ENCODE measurements at places on chromosomes 3 and 15.

DNA sequence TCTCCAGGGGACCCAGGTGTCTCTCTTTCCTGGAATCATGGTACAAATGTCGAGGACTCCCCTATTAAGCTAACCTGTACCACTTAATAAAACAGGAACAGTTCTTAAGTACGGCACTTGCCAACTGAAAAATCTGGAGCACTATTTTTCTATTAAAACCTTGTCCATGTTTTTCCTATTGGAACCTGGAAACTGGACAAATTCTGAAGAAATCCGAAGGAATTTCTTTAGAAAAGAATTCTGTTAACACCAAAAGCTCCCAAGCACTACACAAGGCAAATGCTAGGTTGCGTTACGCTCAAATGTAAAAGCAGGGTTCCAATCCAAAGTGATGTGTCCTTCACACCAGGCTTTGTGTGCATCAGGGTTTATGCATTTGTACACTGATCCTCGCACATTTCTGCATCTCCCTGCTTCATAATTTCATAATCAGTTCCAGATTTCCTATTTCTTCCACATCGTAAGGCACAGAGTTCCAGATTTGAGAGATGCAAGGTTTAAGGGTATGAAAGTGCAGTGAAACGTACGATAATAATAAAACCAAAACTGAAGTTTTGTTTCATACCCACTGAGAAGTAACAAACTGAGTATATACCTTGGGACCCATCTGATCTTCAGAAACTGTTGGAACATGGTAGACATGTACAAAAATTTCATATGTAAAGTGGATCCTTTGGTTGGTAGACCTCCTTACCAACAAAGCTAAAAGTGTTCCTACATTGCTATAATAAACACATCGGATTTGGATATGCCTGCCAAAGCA lies 132.1 kb upstream of the WNT5A start:
- H3K4me3 ChIP-seq = no peak overlapping the region
- no peaks in the 10 kb centered on the region for H3K4me1 ChIP-seq
- DNase-seq = no peak
- no peak overlapping the region for H3K27ac ChIP-seq
- no peaks in the 10 kb centered on the region for H3K36me3 ChIP-seq

DNA sequence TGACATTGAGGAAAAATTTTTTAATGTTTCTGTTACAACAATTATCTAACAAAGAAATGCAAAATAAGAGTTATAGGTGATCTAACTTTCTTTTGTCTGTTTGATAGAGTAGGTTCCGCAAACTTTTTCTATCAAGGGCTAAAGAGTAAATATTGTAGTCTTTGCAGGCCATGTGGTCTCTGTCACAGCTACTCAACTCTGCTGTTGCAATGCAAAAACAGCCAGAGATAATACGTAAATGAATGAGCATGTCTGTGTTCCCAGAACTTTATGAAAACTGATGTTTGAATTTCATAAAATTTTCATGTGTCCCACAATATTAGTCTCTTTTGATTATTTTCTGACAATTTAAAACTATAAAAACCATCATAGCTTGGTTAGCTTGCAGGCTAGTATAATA lies 73.3 kb downstream of the SLC24A1 start:
- H3K27ac ChIP-seq = no peak overlapping the region
- no peaks in the 10 kb centered on the region for H3K4me1 ChIP-seq
- H3K27me3 ChIP-seq = no peaks in the 10 kb centered on the region
- no peak for DNase-seq

DNA sequence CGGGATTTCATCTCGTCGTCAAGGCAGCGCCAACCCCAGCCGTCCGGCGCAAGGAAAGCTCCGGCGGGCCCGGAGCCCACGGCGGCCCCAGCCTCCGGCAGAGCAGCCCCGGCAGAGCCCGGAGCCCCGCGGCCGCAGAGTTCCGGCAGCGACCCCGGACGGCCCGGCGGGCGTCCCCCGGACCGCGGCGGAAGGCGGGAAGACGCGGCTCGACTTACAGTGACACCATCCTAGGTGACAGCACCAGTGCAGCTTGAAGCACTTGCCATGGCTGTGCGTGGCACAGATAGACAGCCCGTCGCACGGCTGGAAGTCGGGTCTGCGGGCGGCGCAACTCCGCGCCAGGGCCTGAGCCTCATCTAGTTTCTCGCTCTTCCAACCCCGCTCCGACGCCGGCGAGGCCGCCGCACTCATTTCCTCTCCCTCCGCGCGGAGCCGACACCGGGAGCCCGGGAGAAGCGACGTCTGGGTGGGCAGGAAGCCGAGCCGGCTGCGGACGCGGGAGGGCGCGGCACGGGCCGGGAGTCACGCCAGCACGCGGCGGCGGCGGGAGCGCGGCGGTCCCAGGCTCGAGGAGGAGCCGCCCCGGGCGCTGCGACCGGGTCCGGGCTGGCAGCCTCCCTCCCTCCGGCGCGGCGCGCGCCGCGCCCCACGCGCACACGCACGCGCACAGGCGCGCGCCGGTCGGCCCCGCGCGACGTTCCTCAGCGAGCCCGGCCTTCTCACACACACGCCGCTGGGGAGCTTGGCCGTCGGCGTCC lies at the start of gene C3orf70:
TSS of gene C3orf70 (minus strand) at position 651 of the 761 bp plus-strand sequence. CDS start at position 414, 237 bp downstream.
- H3K27me3 ChIP-seq = peaks cover 11% of the 10 kb centered on the region
- DNase-seq = no peak
- H3K27ac ChIP-seq = no peak within 1 kb of the TSS

GRCh38 chr15:68775671-68776476 lies 44.8 kb downstream of the ANP32A start:
- H3K27me3 ChIP-seq = no peaks in the 10 kb centered on the region
- peaks cover 32% of the 10 kb centered on the region for H3K36me3 ChIP-seq
- no peak overlapping the region for H3K27ac ChIP-seq
- DNase-seq = no peak
- H3K4me3 ChIP-seq = no peak overlapping the region

DNA sequence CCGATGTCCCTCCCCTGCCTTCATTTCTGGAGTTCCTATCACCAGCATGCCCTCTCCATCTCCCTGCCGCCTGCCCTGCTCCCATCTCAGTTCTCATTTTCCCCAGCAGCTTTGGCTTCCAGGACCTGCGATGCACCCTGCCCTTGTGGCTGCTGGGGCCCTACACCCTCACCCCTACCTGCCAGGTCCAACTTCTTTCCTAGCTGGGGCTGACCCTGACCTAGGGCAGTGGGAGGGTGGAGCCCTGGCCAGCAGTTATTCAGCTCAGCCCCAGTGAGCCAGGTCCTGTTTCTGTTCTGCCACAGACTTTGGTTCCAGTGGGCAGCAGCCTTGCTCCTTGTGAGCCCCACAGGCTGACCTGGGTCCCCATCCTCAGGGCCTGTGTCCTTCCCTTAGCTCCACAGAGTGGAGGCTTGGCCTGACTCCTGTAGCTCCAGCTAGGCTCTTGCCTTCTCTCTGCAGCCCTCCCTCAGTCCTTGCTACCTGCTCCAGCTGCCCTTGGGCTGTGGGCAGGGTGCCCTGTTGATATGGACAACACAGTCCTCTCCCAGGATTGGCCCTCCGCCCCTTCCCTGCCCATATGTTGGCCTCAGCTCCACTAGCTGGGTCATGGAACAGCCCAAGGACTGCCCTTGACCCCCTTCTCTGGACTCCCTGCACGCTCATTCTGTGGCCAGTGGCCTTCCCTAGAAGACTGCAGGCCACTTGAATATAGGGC lies 34.7 kb upstream of the PDE8A start:
- no peak overlapping the region for H3K4me3 ChIP-seq
- no peak overlapping the region for H3K27ac ChIP-seq
- peaks cover 2% of the 10 kb centered on the region for H3K27me3 ChIP-seq

DNA sequence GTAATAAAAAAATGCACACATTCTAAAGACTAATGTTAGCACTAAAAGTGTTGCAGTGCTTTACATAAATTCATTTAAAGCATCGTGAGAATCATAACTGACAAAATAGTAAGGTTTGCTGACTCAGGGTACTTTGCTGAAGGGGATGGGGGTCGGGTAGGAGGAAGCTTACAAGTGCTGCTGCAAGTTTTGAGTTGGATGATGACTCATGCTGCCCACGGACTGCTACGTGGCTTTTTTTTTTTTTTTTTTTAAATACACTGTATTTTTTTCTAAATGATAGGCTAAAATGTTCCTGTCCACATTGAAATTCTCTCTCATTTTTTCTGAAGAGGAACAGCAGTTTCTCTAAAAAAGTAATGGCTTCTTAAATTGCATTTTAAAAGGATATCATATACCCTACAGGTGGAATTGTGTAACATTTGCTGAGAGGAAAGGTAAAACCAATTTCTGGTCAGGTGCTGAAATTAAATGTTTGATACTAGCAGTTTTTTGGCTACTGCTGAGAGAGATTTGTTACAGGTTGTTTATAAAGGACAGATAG lies 2.2 kb downstream of the MAPK6 start:
- peak overlapping the region; percentile 91 for H3K4me3 ChIP-seq

DNA sequence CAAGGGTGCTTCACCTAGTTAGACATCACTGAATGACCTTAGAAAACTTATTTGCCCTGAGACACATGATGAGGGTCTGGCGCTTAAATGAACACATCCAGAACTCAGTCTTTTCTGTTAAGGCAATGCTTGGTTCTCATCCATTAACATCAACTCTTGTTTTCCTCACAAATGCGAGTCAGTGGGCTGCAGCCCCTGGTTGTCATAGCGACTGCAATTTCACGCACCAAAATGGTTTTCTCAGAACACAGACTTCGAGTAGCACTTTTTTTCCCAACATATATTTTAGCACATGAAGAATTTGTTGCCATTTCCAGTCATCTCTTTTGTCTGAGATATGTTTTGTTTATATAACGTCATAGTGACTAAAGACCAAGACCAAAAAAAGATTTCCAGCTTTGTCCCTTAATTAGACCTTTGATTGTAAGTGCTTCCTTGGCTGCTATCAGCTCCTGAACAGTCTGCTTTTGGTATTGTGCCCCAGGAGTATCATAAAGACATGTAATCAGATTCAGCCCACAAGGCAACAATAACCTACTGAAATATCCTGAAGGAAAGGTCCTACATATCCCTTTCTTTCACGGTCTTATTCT lies 68.5 kb downstream of the GPR176 start:
- H3K36me3 ChIP-seq = no peaks in the 10 kb centered on the region
- H3K4me1 ChIP-seq = no peaks in the 10 kb centered on the region
- H3K27ac ChIP-seq = no peak overlapping the region
- no peaks in the 10 kb centered on the region for H3K27me3 ChIP-seq
- H3K4me3 ChIP-seq = no peak overlapping the region
- DNase-seq = no peak

GRCh38 chr15:49148298-49148697 lies 7.1 kb downstream of the COPS2 start:
- DNase-seq = no peak
- H3K27me3 ChIP-seq = no peaks in the 10 kb centered on the region
- no peak overlapping the region for H3K4me3 ChIP-seq
- peaks cover 9% of the 10 kb centered on the region for H3K4me1 ChIP-seq

- DNase-seq = no peak
- H3K4me3 ChIP-seq = no peak overlapping the region
- H3K4me1 ChIP-seq = peaks cover 6% of the 10 kb centered on the region
- no peaks in the 10 kb centered on the region for H3K27me3 ChIP-seq
- H3K36me3 ChIP-seq = no peaks in the 10 kb centered on the region
Observed at GRCh38 chr3:158350971-158351370, 220.0 kb upstream of the MLF1 start.

GRCh38 chr15:69154078-69154477 lies 6.4 kb upstream of the GLCE start:
- H3K36me3 ChIP-seq = no peaks in the 10 kb centered on the region
- H3K27ac ChIP-seq = no peak overlapping the region
- H3K4me3 ChIP-seq = no peak overlapping the region
- no peaks in the 10 kb centered on the region for H3K4me1 ChIP-seq

DNA sequence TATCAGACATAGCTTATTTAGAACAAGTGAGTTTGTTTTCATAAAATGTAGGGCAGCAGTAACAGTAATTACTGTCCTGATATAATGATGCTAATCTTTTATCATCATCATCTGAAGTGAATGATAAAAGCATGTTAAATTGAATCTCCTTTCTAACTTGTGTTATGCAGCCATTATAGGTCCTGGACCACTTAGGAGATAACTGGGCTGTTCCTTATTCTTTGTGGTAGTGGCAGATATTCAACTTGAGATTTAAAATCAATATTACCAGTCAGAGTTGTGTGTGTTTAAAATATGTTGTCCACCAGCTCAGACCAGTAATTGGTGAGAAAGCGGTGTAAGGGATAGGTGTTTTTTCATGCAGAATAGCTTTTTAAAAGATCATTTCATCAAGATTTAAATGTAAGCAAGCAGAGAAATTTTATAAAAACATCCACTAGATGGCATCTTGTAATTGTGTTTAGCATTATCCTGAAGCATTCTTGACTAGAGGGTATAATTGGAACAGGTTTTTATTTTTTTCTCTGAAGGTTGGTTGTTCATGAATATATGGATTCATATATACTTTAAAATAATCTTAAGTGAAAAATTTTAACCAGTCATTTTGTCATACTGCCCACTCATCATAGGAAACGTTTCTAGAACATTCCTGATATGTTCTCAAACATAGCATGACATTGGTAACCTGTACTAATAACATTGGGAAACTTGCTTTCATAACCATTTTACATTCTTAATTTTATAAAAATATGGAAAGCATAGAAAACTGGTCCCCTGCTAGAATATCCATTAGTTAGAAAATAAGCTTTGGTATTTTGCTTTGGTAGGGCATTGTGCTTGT lies 153.9 kb downstream of the BBX start:
- no peaks in the 10 kb centered on the region for H3K36me3 ChIP-seq
- H3K27me3 ChIP-seq = no peaks in the 10 kb centered on the region
- DNase-seq = no peak

DNA sequence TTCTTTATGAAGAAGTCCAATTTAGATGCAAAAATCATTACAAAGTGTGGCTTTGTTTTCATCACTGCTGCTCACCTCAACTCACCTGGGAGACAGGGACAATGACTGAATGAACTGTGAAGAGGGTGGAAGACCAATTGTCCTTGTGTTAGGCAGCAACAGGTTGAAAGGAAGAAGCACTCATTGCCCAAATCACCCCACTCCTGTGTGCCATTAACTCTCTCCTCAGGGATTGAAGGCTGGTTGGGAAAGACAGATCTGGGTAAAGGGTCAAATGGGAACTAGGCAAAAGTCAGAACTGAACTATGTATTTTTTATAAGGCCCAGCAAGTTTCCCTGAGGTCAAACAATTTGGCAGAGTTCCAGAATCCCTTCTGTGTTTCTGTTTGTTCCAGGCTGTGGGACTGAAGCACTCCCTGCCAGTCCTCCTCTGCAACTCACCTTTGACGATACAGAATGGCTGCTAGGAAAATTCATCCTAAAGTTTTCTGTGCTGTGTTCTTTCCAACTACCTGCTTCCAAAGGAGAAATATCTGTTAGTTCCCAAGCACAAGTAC lies 68.6 kb upstream of the CCDC39 start:
- H3K36me3 ChIP-seq = no peaks in the 10 kb centered on the region
- no peak for DNase-seq
- no peaks in the 10 kb centered on the region for H3K4me1 ChIP-seq
- H3K27me3 ChIP-seq = peaks cover 4% of the 10 kb centered on the region

GRCh38 chr3:40765884-40766283 lies 241.1 kb downstream of the ZNF621 start:
- no peak overlapping the region for H3K27ac ChIP-seq
- no peaks in the 10 kb centered on the region for H3K4me1 ChIP-seq
- no peaks in the 10 kb centered on the region for H3K36me3 ChIP-seq
- no peak overlapping the region for H3K4me3 ChIP-seq
- DNase-seq = no peak
- H3K27me3 ChIP-seq = no peaks in the 10 kb centered on the region
